ENCODE measurements at places on chromosomes 1 and 21.

- peak overlapping the region; percentile 90 for H3K27ac ChIP-seq
- peaks cover 57% of the 10 kb centered on the region for H3K36me3 ChIP-seq
- peak overlapping the region; percentile 98 for H3K4me3 ChIP-seq
- no peaks in the 10 kb centered on the region for H3K27me3 ChIP-seq
These were observed 3.3 kb downstream of the AMPD2 start for GRCh38 chr1:109622895-109623294.

DNA sequence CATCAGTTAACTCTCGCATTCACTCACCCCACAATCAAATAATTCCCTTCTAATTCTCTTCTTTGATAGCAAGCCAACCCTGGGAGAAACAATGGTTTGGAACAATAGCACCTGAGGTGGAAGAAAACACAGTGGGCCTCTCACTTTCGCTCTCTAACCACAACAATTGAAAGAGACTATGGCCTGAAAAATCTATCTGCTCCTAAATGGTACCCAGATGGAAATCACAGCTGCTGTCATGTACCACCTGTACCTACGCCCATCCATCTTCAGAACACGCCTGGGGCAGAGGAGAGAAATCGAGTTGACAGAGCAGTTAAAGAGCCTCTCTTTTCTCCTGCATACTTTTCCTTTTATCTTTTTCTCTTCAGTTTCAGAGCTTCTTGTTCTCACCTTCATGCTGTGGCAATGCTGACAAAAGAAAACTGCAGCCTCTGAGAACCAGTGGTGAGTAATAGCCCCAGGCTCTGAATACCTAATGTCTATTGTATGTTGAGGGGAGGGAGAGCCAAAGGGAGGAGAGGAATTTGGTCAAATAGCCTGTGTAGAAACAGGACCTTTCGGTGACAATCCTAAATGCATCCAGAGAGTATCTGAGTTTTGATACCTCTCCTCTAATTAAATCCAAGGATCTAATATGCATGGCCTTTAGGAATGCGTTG lies 57.7 kb downstream of the ZC3H11B start:
- H3K27me3 ChIP-seq = no peaks in the 10 kb centered on the region
- H3K4me3 ChIP-seq = no peak overlapping the region
- no peak for DNase-seq
- H3K27ac ChIP-seq = no peak overlapping the region
- H3K4me1 ChIP-seq = no peaks in the 10 kb centered on the region

DNA sequence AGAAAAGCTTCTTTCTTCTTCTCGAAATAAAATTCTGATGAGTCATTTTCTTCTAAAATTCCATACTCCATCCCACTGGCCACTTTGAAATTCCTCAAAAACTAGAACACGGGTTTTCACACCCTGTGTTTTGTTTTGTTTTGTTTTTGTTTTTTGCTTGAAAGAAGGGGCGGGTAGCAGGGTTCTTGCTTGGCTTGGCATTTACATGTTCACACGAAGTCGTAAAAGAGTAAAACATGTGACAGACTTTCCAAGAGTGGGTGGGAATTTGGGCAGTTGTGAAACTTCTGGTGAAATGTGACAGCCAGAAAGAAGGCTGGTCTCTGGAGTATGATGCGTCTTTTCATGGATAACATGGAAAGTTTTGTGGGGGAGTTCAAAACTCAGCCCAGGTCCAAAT lies 47.1 kb upstream of the FMN2 start:
- no peaks in the 10 kb centered on the region for H3K27me3 ChIP-seq
- no peak for DNase-seq
- no peak overlapping the region for H3K27ac ChIP-seq
- no peaks in the 10 kb centered on the region for H3K4me1 ChIP-seq

- H3K4me3 ChIP-seq = peak overlapping the region; percentile 57
- peak; percentile 34 for DNase-seq
- H3K4me1 ChIP-seq = peaks cover 59% of the 10 kb centered on the region
- H3K27ac ChIP-seq = peak overlapping the region; percentile 96
- no peaks in the 10 kb centered on the region for H3K27me3 ChIP-seq
These were observed 15.7 kb downstream of the POU3F1 start for GRCh38 chr1:38030596-38031512.

- peaks cover 81% of the 10 kb centered on the region for H3K4me1 ChIP-seq
- H3K27ac ChIP-seq = no peak overlapping the region
- H3K36me3 ChIP-seq = no peaks in the 10 kb centered on the region
These were observed 76.7 kb upstream of the RUNX3 start for GRCh38 chr1:25006770-25007169.

DNA sequence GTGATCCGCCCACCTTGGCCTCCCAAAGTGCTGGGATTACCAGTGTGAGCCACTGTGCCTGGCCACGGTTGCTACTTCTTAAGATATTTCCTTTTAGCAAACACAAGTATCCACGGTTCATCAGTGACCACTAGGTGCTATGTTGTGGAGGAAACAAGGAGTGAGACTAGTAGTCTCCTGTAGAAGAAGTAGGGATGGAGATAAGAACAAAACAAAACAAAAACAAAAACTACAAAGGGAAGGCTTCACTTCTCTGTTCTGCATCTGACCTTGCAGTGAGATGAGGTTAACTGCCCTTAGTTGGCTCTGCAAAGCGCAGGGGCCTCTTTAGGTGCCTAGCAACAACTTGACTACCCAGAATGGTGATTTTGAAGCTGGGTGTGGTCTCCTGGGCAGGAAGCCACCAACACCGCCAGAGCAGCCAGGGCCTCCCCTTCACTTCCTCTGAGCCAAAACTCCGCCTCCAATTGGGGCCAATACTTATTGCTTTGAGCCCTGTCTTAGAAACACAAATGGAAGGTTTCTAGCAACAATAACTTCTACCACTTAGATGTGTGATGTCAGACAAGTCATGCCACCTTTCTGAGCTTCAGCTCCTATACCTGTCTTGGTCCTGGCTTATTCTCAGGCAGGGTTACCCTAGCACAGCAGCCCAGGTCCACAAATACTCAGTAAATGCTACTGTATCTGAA lies 12.8 kb upstream of the CDC42 start:
- peak overlapping the region; percentile 69 for H3K4me3 ChIP-seq
- H3K4me1 ChIP-seq = peaks cover 54% of the 10 kb centered on the region
- DNase-seq = peak; percentile 80
- peak overlapping the region; percentile 94 for H3K27ac ChIP-seq
- no peaks in the 10 kb centered on the region for H3K27me3 ChIP-seq
- H3K36me3 ChIP-seq = no peaks in the 10 kb centered on the region

DNA sequence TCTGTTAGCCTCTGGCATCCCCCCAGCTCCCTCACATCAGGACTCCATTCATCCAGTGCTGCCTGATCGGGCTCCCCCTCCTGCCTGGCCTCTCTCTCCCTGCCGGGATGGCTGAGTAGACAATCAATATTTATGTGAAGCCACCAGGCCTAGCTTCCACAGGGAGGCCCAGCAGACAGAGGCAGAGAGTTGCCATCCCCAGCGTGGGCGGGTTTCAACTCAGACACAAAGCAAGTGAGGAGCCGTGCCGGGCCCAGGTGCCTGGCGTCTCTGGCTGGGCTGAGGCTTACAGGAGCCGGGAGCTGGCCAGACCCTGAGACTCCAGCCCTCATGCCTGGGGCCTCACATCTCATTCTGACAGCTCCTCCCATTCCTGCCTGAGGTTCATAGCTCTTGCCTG lies 34.5 kb upstream of the ATP2B4 start:
- H3K36me3 ChIP-seq = no peaks in the 10 kb centered on the region
- H3K4me3 ChIP-seq = no peak overlapping the region
- DNase-seq = no peak
- H3K27ac ChIP-seq = no peak overlapping the region

GRCh38 chr21:36891692-36892091 lies 74.8 kb downstream of the HLCS start:
- no peaks in the 10 kb centered on the region for H3K4me1 ChIP-seq
- no peaks in the 10 kb centered on the region for H3K27me3 ChIP-seq
- H3K36me3 ChIP-seq = peaks cover 45% of the 10 kb centered on the region
- no peak for DNase-seq

GRCh38 chr1:111791776-111792175 lies 36.1 kb downstream of the DDX20 start:
- H3K27me3 ChIP-seq = peaks cover 30% of the 10 kb centered on the region
- DNase-seq = no peak
- H3K36me3 ChIP-seq = no peaks in the 10 kb centered on the region
- H3K4me3 ChIP-seq = no peak overlapping the region
- H3K27ac ChIP-seq = no peak overlapping the region
- H3K4me1 ChIP-seq = no peaks in the 10 kb centered on the region

GRCh38 chr1:80214888-80215540 lies 1208.5 kb upstream of the ADGRL4 start:
- no peak overlapping the region for H3K27ac ChIP-seq
- H3K4me1 ChIP-seq = no peaks in the 10 kb centered on the region
- H3K36me3 ChIP-seq = no peaks in the 10 kb centered on the region
- no peaks in the 10 kb centered on the region for H3K27me3 ChIP-seq
- DNase-seq = no peak

- H3K27ac ChIP-seq = peak overlapping the region; percentile 13
- H3K4me3 ChIP-seq = no peak overlapping the region
- peaks cover 3% of the 10 kb centered on the region for H3K4me1 ChIP-seq
- no peaks in the 10 kb centered on the region for H3K27me3 ChIP-seq
These were observed 36.7 kb downstream of the ERI3 start for GRCh38 chr1:44318097-44319088.

DNA sequence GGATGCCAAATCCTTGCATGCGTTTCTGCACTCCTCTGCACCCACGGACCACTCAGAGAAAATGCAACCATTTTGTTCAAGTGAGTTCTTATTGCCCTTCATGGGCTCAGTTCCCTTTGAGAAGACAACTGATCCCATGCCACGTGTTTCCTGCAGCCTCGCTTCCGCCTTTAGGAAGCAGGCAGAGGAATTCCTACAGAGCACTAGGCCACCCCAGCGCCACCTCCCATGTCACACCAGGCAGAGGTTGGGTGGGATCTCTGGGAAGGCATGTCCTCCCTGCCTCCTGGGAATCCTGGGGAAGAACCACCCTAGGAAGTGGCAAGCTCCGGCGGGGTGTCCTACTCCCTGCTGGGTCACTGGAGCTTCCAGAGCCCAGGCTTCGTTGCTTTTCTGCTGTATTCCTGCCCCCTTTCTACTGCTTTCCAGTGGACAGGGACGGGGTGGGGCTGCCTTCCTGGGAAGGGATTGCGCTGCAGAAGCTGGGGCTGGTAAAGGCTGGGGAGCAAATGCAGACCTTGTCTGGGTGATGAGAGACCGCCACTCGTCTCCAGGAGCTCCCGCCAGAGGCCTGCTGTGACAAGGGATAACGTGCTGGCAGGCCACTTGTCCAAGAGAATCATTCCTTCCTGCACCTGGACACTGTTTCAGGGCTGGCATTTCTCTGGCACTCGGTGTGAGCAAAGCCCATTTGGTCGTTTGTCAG lies 478.2 kb upstream of the VAMP3 start:
- no peak overlapping the region for H3K27ac ChIP-seq
- H3K4me1 ChIP-seq = no peaks in the 10 kb centered on the region
- no peak for DNase-seq
- no peak overlapping the region for H3K4me3 ChIP-seq
- H3K27me3 ChIP-seq = peaks cover 18% of the 10 kb centered on the region
- no peaks in the 10 kb centered on the region for H3K36me3 ChIP-seq

- H3K27ac ChIP-seq = no peak overlapping the region
- DNase-seq = no peak
- no peaks in the 10 kb centered on the region for H3K36me3 ChIP-seq
- peaks cover 47% of the 10 kb centered on the region for H3K27me3 ChIP-seq
These were observed 52.1 kb upstream of the LAPTM5 start for GRCh38 chr1:30809514-30810263.

DNA sequence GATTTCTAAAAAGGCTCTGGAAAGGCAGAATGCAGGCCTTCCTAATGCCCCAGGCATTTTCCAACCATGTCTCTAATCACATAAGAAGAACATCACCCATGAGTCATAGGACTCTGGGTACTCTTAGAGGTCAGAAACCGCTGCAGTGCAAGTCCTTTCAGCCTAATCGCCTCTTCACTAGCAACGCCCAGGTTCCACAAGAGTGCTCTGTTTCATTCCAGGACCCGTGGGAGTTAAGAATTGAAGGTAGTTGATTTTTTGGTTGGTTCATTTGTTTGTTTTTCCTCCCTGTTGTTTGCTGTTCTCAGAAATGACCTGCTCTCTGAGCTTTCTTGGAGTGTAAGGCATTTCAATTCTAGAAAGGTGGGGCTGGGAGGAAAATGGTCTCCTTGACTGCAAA lies 123.2 kb downstream of the NR5A2 start:
- no peaks in the 10 kb centered on the region for H3K27me3 ChIP-seq
- no peak overlapping the region for H3K4me3 ChIP-seq
- H3K4me1 ChIP-seq = peaks cover 45% of the 10 kb centered on the region
- H3K36me3 ChIP-seq = no peaks in the 10 kb centered on the region

DNA sequence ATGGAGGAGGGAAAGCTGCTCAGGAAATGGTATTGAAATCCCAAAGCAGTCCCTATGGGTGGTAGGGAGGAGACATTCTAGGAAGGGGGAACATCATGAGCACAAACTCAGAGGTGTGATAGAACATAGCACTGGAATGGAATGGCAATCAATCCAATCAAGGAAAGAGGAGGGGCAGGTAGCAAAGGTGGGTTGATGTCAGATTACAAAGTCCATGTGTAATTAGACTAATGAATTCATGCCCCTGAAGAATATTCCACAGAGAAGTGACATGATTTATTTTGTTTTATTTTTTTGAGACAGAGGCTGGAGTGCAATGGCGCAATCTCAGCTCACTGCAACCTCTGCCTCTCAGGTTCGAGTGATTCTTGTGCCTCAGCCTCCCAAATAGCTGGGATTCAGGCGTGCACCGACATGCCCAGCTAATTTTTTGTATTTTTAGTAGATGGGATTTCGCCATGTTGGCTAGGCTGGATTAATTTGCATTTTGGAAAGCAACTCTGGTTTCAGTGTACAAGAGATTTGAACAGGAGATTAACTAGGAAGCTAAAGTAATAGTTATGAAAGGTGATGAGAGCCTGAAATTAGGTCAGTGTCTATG lies 36.1 kb downstream of the DEGS1 start:
- DNase-seq = no peak
- H3K4me1 ChIP-seq = no peaks in the 10 kb centered on the region
- no peaks in the 10 kb centered on the region for H3K27me3 ChIP-seq
- H3K4me3 ChIP-seq = no peak overlapping the region

- no peaks in the 10 kb centered on the region for H3K4me1 ChIP-seq
- no peak for DNase-seq
- H3K27ac ChIP-seq = no peak overlapping the region
These were observed 42.6 kb upstream of the PAX7 start for GRCh38 chr1:18588093-18588492.

Measured in activated T-cell treated with anti-CD3 and anti-CD28 coated beads, Interleukin-2, amount 50 U/mL, for 24 hours (primary cell).